ENCODE measurements at places on chromosomes 4 and X. TPM values are rescaled to one million over a fixed set of nuclear protein-coding genes. Genes with fewer than 3 reads are reported as not detected.

GRCh38 chr4:61293707-61294400, 93.7 kb downstream of the ADGRL3 start:
- no peak for DNase-seq

Gene SLC6A8
- 241 TPM for polyA plus RNA-seq

GRCh38 chr4:150280081-150280895, 202.0 kb downstream of the DCLK2 start:
- no peak for DNase-seq

- DNase-seq, result no peak
Measured at GRCh38 chrX:69010339-69010738, 154.9 kb downstream of the PJA1 start.

DNA sequence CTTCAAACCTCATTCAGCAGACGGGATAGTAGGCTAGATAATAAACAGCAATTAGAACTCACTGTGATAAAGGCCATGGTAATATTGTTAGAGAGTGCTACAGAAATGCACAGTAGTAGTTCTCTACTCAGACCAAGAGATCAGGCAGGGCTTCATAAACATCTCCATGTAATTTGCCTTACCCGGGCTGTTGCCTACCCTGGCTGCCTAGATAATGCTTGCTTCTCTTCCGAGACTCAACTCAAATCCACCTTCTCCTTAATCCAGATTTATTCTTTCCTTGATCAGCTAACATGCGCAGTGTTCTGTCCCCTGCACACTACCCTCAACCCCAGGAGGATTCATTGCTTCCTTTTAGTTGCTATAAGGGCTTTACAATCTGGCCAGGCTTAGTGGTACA, 21.8 kb downstream of the ANK2 start:
- no peak for DNase-seq

Gene PRRG3
- 0.67 TPM for polyA plus RNA-seq

GRCh38 chr4:84913176-84913575, 53.3 kb downstream of the WDFY3 start:
- DNase-seq, result no peak

Gene UBE2D3
- polyA plus RNA-seq, result 87.4 TPM

Data from heart left ventricle (tissue), 16 donors.